Activated T-helper 1 cell treated with Interleukin-2 at 50 U/mL for 16 hours (primary cell): ENCODE measurements at places on chromosomes 2 and 18.

DNA sequence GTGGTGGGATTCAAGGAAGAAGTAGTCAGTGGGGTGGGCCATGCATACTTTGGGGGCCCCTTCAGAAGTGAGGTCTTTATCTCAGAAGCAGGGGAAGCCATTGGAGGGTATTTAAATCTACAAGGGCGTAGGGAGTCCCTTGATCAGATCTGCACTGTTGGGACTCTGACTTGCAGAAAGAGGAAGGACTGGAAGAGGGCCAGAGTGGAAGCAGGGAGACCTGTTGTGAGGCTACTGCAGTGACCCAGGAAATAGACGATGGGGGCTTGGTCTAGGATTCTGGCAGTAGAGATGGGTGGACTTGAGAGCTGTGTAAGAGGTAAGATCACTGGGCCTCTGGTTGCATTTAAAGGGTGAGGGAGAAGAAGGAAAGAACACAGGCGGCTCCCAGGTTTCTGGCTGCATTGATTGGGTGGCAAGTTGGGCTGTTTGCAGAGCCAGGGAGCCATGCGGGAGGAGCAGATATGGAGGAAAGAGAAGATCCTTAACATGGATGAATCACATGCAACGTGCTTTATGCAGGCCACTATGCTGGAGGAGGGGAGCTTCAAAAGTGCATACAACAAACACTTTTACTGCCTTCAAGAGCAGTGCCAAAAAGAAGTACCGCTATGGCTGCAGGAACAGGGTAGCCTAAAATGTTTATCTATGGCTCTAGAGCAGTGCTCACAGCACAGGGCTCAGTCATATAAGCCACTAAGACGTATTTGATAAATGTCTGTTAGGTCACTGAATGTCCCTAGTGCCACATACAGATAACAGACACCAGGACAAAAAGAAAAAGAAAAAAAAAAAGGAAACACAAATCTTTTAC is 2.3 kb downstream of the SFXN5 start:
- DNase-seq = no peak

GRCh38 chr2:33015421-33016142 is 68.8 kb downstream of the LTBP1 start:
- no peak for DNase-seq

DNA sequence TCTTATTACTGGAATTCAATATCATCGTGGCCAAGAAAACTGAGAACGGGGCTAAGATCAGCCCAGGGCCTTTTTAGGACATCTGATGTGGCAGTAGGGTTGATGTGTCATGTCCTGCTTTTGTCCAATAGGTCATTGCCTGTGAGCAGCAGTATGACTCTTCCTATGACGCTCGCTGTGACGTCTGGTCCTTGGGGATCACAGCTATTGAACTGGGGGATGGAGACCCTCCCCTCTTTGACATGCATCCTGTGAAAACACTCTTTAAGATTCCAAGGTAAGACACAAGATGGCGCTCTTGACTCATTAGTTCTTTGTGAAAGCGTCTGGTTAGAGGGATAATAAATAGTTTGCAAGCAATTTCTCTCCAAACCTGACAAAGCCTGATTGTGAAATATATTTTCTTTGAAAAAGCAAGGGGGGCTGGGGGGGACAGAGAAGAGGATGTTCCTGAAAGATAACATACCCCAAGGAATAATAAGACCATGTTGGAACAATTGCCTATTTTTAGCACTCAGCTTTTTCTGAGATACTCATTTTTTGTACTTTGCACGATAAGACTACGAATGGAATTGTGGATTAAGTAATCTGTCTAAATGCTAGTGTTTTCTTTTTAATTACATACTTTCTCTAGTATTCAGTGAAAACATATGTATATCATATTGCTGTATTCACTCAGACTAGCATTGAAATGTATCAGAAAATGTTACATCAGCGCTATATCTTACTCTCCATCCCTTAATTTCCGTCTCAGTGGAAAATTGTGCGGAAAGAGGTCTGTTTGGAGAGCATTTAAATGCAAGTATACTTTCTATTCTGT is 58.1 kb downstream of the MYO3B start:
- DNase-seq = no peak

GRCh38 chr2:30706534-30707303 is 100.5 kb downstream of the CAPN13 start:
- peak; percentile 48 for DNase-seq

GRCh38 chr2:121219866-121220265 is 65.1 kb downstream of the TFCP2L1 start:
- DNase-seq = no peak

DNA sequence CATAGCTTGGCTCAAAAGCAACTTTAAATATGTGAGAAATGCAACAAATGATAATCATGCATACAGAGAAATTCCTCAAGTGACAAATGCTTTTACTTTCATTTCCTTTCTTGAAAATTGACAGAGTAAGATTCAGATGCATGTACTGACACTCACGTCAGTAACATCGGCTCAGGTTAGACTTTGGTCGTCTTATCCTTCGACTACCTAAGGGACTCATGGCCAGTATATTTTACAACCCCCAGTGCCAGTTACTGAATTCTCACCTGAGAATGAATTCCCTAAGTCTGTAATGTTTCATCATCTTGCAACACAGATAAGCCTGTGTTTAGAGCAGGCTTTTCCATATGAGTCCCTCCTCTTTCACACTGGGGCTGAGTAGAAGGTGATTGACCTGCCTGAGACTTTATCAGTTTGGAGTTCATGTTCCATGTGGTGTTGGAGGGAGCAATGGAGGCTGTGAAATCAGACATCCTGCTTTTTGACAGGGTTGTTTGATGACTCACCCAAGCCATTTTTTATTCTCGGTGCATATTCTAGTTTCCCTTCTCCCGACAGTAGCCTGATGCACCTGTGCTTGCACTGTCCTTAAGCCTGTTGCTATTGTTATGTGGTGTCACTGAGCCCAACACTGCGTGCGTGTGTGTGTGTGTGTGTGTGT is 30.5 kb upstream of the ATP8B1 start:
- no peak for DNase-seq

GRCh38 chr18:34929336-34929780 is 111.9 kb upstream of the MAPRE2 start:
- DNase-seq = no peak

DNA sequence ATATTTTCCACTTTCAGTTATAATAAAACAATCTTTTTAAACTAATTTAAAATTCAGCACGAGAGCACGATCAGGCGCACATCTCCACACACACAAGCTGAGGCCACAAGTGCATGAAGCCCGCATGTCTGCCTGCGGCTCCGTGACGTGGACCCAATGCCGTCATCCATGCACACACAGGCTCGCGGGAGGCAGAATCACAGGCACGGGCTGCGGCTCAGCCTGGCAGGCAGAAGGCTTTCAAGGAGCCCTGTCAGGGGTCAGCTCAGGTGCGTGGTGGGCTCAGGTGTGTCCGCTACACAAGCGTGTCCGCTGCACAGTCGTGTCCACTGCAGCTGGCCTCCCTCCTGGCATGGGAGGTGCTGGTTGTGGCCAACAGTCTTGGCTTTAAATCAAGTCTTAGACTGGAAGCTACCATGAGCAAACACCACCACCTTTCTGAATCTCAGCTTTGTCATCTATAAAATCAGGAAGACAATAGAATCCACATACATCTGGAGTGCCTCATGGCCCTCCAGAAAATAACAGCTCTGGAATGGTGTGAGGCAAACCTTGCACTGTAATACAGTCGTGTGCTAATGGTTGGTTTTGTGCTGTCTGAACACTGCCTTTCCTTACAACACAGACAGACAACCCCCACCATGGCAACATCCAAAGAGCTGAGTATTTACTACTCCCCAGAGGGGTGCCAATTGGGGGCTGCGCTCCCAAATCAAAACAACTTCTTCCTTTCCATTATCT is 210.1 kb downstream of the NDUFA10 start:
- DNase-seq = no peak

GRCh38 chr2:232741294-232741693 is 35.1 kb downstream of the KCNJ13 start:
- no peak for DNase-seq

DNA sequence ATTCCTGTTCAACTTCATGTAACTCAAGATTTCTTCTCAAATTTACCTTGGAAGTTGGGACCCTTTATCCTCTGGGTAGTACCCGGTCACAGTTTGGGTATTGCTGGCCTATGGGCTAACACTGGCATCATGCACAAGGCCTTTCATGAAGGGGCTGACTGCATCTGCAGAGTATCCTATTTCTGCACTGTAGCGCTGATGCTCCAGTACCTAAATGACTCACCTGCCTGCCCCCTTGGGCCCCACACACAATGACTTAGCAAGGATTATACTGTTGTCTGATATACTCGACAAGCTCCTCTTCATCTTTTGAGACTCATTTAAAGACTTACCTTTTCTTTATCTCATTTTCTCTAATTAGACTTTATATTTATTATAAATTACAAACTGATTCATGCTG is 39.9 kb downstream of the DNAH6 start:
- DNase-seq = no peak

GRCh38 chr2:42052702-42053481 is 5.1 kb downstream of the PKDCC start:
- no peak for DNase-seq

DNA sequence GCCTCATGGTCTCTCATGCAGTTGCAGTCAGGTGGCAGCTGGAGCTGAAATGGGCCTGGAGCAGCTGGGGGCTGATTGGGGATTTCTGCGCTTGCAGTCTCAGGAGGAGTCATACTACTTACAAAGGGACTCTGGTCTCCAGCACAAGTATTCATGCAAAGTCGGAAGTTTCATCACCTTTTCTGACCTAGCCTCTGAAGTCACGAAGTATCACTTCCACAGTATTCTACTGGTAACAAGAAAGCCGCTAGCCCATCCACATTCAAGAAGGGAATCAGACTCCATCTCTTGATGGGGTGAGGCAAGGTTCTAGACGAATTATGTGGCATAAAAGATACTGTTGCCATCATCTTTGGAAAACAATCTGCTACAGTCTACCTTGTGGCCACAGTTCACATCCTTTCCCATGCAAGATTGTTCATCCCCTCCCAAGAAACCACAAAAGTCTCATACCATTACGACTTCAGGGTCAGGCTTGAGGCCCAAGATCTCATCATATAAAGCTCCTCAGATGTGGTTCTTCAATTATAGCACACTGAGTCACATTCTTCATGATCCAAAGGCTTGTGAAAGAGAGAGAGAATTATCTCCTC is 95.3 kb downstream of the SMC6 start:
- no peak for DNase-seq

DNA sequence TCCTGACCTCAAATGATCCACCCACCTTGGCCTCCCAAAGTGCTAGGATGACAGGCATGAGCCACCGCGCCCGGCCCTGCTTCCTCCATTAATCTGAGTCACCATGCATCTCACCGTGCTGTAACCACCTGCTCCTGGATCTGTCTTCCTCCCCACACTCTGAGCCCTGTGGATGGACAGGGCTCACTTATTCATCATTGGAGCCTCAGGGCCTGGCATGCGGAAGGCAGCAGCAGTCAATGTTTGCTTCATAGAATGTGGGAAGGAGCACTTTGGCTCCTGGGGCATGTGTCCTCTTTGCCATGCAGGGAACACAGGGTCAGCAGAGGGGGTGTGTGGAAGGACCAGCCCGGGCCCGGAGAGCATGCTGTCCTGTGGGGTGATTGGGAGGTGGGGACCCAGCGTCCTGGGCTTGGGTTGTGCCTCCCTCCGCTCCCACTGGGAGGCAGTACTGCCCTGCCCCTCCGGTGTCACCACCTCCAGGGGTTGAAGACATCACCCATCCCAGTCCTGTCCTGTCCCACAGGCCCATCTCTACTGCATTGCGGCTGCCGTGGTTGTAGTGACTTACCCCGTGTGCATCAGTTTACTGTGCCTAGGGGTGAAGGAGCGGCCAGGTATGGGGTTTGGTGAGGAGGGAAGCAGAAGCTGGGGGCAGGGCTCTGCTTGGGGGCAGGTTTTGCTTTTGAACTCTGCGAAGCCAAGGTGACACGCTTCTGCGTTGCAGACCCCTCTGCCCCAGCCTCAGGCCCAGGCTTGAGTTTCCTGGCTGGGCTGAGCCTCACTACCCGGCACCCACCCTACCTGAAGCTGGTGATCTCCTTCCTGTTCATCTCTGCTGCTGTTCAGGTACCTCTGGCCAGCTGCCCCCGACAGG is 11.5 kb downstream of the MFSD2B start:
- no peak for DNase-seq

- DNase-seq = no peak
Observed at GRCh38 chr2:113703386-113704299, 52.8 kb downstream of the SLC35F5 start.

DNA sequence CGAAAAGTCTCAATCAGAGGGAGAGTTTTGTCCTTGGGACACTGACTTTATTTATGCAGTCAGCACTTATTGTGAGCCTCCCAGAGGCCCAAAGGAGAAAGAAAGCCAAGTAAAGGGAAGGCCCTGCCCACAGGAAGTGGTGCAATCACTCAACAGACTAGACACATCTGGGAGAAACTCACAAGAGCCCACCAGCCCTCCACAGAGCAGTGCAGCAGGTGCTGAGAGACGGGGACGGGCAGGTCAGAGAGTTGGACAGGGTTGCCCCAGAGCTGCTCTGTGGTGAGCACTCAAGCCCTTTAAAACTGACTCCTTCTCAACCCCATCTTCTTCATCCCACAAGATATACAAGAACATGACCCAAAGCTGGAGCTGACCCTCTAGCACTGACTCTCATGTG is 96.0 kb downstream of the TFCP2L1 start:
- DNase-seq = no peak

DNA sequence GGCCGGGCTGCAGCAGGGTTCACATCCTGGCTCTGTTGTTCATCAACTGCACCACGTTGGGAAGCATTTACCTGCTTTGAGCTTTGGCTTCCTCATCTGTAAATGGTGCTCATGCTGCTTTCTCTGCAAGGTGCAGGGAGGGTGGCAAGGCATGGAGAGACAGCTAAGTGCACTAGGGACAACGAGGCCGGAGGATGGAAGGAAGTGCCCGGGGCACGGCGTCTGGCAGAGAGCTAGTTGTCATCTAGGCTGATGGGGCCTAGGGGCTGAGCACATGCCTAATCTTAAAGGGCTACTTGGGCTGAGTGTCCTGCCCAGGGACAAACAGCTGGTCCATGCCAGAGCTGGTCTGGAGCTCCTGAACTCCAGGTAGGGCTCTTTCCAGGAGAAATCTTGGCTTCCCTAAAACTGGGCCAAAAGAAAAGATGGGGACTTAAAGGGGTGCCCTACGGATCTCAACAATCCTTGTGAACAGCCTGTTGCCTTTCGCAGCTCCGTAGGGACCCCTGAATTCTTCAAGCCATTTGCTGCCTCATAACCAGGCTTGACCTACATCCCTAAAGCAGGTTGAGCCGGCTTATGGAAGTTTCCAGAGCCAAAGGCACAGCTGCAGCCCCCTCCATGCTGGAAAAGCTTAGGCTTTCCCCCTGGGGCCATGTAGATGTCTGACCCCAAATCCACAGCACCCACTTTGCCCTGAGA is 130.8 kb downstream of the SMAD7 start:
- no peak for DNase-seq

- DNase-seq = no peak
Observed at GRCh38 chr2:36441816-36442215, 86.2 kb downstream of the CRIM1 start.

DNA sequence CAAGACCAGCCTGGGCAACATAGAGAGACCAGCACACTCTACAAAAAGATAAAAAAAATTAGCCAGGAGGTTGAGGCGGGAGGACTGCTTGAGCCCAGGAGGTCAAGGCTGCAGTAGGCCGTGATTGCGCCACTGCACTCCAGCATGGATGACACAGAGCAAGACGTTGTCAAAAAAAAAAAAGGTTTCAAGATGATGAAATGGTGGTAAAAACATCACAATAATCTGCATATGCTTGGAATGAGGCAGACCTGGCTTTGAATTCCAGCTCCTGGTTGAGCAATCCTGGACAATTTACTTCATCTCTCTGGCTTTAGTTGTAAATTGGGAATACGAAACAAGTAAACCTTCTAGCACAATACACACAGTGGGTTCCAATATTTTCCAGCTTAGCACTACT is 24.1 kb downstream of the USP40 start:
- DNase-seq = no peak
